ENCODE measurements at places on chromosomes 5 and 9.
A peak's percentile ranks its signal among the peaks of the same experiment; 100 is the strongest.

DNA sequence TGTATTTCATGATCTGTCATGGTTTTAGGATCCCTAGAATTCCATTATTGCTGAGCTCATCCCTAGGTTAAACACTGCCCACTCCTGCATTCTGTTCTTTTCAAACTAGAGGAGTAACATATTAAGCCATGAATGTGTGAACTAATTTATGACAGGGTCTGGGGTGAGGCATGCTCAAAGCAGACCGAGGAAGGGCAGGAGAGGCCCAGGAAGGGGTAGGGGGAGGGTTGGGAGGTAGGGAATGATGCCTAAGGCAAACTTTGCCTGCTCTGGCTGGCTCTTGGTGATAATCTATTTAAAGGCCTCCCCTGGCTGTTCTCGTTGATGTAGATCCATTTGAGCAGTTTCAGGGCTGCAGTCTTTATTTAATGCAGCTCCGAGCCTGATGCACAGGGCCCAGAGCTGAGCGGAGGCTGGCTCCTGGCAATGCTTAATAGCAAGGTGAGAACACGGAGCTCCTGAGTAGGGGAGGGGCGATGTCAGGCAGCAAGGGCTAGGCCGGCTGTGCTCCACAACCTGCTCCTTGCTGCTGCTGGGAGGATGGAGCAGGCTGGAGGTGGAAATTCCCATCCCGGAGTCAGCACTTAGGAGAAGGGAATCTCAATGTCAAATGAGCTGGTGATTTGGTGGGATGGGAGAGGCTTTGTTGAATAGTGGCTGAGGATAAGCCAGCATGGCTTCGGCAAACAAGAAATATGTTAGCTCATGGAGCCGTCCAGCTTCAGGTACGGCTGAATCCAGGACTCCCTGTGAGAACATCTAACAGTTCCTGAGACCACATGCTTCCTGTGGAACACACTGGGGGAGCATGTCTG is 73.2 kb upstream of the UNC5A start:
- no peak for DNase-seq

- peak; percentile 58 for DNase-seq
Observed at GRCh38 chr5:141664733-141665461, 13.7 kb upstream of the FCHSD1 start.

DNA sequence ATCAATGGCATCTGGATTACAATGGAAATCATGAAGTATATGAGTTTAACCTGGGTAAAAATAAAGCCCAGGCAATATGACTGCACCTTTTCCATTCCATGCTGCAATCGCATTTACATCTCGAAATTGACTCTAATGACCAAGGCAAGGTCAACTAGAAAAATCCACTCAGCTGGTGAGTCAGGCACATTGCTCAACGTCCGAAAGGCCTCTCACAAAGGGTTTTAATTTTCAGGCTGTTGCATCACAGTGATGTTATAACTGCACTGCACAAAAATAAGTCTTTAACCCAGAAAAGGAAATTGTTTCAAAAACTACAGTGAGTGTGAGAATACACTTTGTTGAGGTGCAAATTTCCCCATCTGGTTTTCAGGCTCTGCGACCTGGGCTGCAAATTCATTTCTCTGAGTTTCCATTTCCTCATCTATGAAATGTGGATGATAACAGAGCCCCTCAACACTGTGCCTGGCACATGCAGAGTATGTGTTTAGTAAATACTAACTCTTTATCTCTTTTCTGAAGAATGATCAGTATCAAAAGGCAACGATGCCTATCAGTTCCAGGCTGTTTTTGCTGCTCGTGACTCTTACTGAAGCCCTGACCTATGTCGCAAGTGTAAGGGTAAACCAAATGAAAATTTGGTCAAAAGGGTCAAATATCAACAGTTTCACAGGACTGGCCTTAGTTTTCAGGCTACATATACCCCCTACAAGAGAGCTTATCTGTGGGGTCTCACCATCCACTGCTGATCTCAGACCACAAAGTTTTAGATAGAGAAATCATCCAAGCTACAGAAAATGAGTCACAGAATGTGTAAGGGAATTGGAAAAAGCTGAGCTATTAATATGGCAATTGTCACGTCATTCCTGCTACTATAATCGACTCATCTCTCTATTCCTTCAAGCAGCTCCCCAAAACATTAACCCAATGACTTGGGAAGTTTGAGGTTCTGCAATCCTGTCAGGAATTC is 4.1 kb downstream of the NFIL3 start:
- DNase-seq = no peak

DNA sequence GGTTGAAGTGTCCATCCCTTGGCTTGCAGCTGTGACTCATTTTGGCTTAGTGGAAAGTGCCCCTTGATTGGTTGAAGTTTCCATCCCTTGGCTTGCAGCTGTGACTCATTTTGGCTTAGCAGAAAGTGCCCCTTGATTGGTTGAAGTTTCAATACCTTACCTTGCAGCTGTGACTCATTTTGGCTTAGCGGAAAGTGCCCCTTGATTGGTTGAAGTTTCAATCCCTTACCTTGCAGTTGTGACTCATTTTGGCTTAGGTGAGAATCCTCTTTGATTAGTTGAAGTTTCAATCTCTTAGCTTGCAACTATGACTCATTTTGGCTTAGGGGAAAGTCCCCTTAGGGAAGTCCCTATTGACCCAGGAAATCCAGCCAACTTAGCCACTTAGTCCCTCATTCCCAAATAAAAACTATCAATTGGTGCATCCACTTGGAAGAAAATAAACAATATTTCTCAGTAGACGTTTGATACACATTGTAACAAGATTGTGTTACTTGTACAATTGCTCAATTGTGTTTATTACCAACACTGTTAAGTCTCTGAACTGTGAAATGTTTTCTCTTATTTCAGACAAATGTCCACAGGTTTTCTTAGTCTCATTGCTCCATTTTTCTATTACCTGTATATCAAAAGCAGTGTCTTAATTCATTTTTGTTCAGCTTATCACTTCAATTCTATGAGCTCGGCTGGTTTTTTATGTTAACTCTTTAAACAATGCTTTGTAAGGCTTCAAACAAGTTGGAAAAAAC is 2308.8 kb upstream of the ACO1 start:
- DNase-seq = peak; percentile 9

DNA sequence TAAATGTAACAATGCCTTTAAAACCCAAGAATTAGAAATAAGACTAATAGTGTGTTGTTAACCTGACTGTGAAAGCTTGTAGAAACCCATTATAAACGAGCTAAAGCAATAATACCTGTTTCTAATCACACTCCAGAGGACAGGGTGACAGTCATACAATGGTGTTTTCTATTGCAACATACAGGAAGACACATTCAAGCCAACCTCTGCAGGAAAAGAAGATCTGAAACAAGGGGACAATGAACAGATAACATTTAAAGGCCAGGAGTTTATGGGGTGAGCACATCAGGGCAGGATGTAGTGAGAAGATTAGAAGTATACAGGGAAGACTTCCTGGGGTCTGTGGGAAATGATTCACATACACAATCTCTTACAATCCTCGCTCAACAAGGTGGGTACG is 13.8 kb downstream of the BARHL1 start:
- DNase-seq = no peak

All from stimulated activated CD4-positive, alpha-beta T cell treated with anti-CD3 and anti-CD28 coated beads, Interleukin-1b, Interleukin-23, amount 100 ng/mL, for 24 hours (primary cell).